ENCODE measurements at places on chromosomes 4 and X. TPM values are rescaled to one million over a fixed set of nuclear protein-coding genes. Genes with fewer than 3 reads are reported as not detected.
A peak's percentile ranks its signal among the peaks of the same experiment; 100 is the strongest.

The APLN gene
- polyA plus RNA-seq: not detected

The SH3RF1 gene
- 0.22 TPM for polyA plus RNA-seq

GRCh38 chr4:94680176-94680862 lies 77.4 kb upstream of the BMPR1B start:
- H3K36me3 ChIP-seq: no peaks in the 10 kb centered on the region
- H3K4me3 ChIP-seq: no peak overlapping the region
- DNase-seq: no peak
- no peaks in the 10 kb centered on the region for H3K4me1 ChIP-seq
- peaks cover 3% of the 10 kb centered on the region for H3K27me3 ChIP-seq

DNA sequence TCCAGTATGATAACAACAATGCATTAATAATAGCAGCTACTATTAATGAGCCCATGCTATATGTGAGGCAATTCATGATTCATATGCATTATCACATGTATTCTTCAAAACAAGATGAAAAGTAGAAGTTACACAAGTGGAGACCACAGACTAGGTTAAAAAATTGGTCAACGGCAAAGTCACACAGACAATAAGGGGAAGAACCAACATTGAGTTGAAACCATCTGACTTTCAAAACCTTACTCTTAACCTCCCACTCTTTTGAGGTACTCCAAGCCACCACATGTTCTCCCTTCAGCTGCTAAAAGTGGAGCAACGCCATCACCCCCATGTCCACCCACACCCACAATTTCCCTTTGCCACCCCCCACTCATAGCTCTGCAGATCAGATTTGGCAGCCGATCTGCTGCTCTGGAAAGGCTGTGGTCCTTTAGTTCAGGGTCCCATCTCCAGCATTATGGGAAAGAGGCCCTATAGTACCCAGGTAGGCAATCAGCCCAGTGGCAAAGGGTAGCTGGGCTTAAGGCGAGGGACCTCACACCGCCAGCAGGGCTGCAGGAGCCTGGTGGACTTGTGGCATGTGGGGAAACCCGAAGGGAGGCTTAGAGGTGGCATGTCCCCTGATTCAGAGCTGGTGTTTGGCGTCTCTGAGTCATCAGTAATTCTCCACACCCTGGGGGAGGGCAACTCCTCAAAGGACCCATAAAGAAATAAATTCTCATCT lies 33.5 kb upstream of the CYBB start:
- H3K4me3 ChIP-seq: peak overlapping the region; percentile 27
- H3K36me3 ChIP-seq: no peaks in the 10 kb centered on the region
- peaks cover 2% of the 10 kb centered on the region for H3K27me3 ChIP-seq
- H3K4me1 ChIP-seq: peaks cover 19% of the 10 kb centered on the region
- peak overlapping the region; percentile 13 for H3K27ac ChIP-seq

The SLC39A8 gene
- polyA plus RNA-seq: 21.3 TPM

The CCNB3 gene
- 0.38 TPM for polyA plus RNA-seq

- DNase-seq: peak; percentile 2
- no peak overlapping the region for H3K27ac ChIP-seq
- no peaks in the 10 kb centered on the region for H3K36me3 ChIP-seq
- H3K4me3 ChIP-seq: no peak overlapping the region
- peaks cover 4% of the 10 kb centered on the region for H3K27me3 ChIP-seq
- H3K4me1 ChIP-seq: no peaks in the 10 kb centered on the region
Measured at GRCh38 chrX:11724122-11725017, 33.7 kb upstream of the MSL3 start.

DNA sequence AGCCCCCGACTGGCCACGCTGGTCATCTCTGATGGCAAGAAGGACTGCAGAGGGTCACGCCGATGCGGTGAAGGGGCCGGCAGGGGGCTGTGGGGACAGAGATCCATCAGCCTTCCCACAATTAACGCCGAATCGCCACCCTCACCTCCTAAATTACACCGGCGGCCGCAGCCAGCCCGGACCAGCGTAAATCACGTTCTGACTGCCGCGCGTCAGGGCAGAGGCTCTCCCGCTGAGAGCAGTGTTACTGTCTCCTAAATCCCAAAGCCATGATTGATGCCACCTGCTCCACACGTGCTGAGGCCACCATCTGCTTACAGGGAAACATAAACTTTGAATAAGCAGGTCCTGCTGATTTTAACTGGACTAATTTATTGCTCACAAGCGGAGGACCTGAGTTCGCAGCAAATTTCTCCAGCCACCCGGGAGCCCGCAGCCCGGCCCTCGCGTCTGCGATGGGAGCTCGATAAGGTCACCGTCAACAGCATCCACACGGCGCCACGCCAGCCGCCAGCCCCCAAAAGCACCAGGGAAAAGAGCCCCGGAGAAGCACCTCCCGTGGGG lies 127.3 kb upstream of the NKX1-1 start:
- H3K36me3 ChIP-seq: no peaks in the 10 kb centered on the region
- no peak overlapping the region for H3K4me3 ChIP-seq
- peaks cover 5% of the 10 kb centered on the region for H3K27me3 ChIP-seq

DNA sequence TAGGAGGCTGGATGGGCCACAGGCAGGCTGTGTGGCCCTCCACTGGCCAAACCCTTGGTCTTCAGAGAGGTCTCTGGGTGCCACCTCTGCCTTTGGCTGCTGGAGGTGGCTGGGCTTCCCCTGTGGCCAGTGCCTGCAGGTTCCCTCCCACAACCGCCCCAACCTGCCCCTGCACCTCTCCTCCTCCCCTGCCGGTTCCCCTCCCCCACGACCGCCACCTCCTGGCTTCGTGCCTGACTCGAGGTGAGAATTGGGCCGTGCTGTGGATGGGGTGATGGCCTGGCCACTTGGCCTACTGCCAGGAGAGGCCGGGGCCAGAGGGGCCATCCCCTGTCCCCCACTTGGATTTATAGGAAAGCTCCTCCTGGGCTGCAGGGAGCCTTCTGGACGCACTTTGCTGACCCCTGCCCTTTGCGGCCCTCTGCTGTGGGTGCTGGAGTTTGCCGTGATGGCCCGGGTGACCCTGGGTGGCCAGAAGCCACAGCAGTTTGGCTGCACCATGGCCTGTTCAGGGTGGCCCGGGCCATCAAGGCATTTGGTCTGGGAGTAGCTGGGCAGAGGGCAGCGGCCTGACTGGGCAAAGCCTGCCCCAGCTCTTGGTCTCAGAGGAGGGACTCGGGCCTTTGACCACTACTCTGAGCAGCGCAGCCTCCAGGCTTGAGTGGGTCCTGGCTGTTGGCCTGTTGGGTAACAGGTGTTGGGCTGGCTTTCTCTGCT lies 3.8 kb downstream of the NAT8L start:
- no peaks in the 10 kb centered on the region for H3K4me1 ChIP-seq
- no peak overlapping the region for H3K4me3 ChIP-seq
- H3K36me3 ChIP-seq: no peaks in the 10 kb centered on the region
- no peak overlapping the region for H3K27ac ChIP-seq
- DNase-seq: no peak

DNA sequence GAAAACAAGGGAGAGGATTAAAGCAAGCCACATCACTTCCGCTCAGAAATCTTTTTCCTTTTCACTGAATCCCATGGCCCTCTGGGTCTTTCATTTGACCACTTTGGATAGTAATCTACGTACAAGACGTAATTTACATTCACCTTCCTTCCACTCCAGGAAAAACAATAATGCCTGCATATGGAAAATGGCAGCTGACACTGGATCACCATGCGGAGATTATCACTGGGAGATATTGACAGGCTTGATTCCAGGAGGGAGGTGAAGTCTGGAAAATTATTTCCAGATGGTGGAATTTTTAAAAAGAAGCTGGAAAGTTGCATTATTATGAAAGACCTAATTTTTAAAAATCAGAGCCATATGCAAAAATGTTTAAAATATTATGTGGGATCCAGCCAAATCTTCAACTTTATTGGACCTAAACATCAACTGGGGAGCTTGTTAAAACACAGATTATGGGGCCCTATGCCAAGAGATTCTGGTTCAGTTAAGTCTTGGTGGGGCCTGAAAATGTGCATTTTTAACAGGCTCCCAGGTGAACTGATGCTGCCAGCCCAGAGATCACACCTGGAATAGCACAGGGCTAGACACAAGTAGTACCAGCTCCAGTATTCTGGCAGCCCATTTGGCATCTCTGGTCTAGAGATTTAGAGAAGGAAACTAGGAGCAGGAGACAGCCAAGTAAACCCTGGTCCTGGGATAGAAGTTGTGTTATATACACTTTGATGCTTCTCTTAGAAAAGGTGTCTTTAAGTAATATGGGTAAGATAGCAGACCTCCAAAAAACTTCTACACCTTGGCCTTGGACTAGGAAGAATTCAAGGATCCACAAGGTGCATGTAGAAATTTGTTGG lies 290.3 kb upstream of the LDB2 start:
- no peaks in the 10 kb centered on the region for H3K36me3 ChIP-seq
- no peak for DNase-seq
- no peak overlapping the region for H3K27ac ChIP-seq
- no peak overlapping the region for H3K4me3 ChIP-seq
- H3K4me1 ChIP-seq: no peaks in the 10 kb centered on the region

DNA sequence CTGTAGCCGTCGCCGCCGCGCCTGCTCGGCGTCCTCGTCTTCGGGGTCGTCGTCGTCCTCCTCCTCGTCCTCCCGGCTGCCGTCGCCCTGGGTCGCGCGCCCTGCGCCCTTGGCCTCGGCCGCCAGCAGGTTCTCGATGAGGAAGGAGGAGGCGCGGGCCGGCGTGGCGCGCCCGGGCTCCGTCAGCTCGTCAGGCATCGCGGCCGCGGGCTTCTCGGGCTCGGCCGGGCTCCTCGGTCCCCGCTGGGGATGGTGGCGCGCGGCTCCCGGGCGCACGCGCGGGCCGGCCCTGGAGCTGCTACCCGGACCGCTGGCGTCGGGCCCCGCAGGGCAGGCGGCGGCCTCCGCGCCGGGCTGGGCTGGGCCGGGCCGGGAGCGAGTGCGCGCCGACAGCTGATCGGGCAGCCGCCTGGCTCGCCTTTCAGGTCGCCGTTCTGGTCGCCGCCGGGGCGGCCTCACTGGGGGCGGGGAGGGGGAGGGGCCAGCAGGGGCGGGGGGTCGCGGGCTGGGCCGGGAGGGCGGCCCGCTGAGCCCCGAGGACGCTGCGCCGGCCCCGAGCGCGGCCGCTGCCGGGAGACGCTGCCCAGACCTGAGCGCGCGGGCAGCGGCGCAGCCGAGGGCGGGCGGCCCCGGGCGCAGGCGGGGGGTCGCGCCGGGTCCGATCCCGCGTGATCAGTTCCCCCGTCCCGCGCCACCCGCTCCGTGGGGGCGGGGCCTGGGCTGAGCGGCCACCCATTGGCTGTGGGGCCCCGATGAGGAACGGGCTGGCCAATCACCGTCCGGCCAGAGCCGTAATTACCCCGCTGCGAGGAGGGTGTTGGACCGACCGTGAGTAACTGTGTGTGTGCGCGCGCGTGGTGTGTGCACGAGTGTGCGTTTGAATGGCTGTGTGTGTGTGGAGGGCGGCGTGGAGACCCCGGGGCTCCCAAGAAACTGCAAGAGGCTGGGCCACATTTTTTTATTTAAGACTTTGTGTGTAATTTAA lies at the start of gene HMX1:
Gene HMX1, minus strand, starts transcription at position 423 of the 985 bp plus-strand sequence. Its CDS starts 225 bp downstream, at position 198.
- no peak within 1 kb of the TSS for H3K27ac ChIP-seq
- no peaks in the 10 kb centered on the region for H3K36me3 ChIP-seq
- no peak for DNase-seq

The MAGEB2 gene
- polyA plus RNA-seq: not detected

GRCh38 chr4:42488114-42488513 lies 90.8 kb downstream of the SHISA3 start:
- peaks cover 6% of the 10 kb centered on the region for H3K4me1 ChIP-seq
- H3K36me3 ChIP-seq: peaks cover 7% of the 10 kb centered on the region
- DNase-seq: no peak
- no peak overlapping the region for H3K4me3 ChIP-seq
- H3K27ac ChIP-seq: no peak overlapping the region
